ENCODE measurements at places on chromosomes 1 and 21.

DNA sequence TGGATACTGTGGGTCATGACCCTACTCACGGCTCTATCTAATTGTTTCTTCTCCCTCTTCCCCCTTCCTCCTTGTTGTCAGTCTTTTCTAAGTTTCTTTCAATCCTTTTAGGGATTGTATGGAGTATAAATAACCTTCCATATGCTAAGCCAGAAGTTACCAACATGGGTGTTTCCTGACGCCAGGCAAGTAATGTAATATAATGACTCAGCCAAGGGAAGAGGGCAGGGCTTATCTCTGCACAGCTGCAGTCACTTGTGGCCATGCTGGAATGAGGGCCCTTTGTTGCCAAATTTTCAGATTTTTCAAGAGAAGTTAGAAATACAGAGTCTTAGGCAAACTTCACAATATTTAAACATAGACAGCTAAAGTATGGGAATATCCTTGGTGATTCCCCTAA, 194.6 kb downstream of the ST6GALNAC3 start:
- no peak for DNase-seq

GRCh38 chr1:112099979-112100378, 110.5 kb upstream of the KCND3 start:
- DNase-seq, result no peak

DNA sequence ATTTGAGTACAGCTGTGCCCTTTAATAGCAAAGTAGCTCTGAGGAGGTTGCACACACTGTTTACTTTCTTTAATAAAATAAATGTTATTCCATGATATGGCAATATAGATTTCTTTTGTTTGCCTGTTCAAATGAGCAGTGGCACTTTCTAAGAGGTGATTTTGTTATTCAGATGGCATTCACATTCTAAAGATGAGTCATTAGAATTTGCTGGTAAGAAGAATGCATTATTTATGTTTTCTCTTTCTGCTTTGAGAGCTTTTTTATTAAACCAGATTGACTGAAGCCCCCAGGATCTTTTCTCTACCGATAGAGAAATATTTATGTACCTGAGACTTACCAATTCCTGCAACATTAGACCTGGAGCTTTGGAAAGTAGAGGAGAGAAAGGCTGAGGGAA, 11.2 kb upstream of the LEPR start:
- DNase-seq, result no peak

GRCh38 chr1:54176621-54177327, 23.1 kb downstream of the CYB5RL start:
- DNase-seq, result no peak

- DNase-seq, result no peak
These were observed 995 bp downstream of the ID3 start for GRCh38 chr1:23558140-23558871.

GRCh38 chr1:26125946-26126320, 14.3 kb downstream of the PDIK1L start:
- DNase-seq, result no peak

GRCh38 chr1:53093451-53093754, 31.4 kb downstream of the PODN start:
- no peak for DNase-seq

GRCh38 chr1:223425550-223425949, 32.3 kb downstream of the CCDC185 start:
- no peak for DNase-seq

DNA sequence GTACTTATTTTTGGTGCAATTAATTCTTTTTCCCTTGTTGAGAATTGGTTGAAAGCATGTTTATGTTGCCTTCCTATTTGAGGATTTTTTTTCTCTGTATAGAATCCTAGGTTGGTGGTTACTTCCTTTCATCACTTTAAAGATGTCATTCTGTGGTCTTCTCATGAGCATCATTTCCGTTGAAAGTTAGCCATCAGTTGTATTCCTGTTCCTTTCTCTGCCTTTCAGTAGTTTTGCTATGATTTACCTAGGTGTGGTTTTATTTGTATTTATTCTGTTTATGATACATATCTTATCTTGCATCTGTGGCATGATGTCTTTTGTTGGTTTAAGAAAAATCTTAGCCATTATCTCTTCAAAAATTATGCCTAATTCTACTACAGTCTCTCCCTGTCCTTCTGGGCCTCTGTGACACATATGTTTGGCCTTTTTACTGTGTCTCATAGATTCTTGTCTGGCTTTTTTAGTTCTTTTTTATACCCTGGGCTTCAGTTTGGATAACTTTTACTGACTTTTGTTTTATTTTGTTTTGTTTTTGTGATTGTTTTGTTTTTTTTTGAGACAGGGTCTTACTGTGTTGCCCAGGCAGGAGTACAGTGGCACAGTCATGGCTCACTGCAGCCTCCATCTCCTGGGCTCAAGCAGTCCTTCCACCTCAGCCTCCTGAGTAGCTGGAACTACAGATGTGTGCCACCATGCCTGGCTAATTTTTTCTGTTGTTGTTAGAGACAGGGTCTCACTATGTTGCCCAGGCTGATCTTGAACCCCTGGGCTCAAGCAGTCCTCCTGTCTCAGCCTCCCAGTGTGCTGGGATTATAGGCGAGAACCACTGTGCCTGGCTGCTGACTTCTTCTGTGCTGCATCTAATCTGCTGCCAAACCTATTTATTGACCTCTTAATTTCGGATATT, 24.1 kb downstream of the PTGFRN start:
- peak; percentile 79 for DNase-seq

DNA sequence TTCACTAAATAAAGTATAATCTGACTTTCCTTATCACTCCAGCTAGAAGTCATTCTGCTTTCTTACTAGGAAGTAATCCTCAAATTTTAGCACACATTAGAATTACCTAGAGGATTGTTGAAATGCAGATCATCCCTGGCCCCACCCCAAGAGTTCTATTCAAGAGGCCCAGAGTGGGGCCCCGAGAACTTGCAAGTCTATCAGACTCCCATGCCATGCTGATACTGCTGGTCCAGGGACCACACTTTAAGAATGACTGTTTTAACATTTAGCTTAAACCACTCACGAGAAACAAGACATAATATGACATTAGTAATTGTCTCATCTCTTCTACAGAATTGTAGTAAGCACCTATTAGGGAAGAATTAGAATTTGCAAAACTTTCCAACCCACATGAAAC, 7.7 kb upstream of the SYNJ1 start:
- DNase-seq, result no peak

- DNase-seq, result no peak
These were observed 34.0 kb upstream of the ADGRL4 start for GRCh38 chr1:79040424-79041082.

DNA sequence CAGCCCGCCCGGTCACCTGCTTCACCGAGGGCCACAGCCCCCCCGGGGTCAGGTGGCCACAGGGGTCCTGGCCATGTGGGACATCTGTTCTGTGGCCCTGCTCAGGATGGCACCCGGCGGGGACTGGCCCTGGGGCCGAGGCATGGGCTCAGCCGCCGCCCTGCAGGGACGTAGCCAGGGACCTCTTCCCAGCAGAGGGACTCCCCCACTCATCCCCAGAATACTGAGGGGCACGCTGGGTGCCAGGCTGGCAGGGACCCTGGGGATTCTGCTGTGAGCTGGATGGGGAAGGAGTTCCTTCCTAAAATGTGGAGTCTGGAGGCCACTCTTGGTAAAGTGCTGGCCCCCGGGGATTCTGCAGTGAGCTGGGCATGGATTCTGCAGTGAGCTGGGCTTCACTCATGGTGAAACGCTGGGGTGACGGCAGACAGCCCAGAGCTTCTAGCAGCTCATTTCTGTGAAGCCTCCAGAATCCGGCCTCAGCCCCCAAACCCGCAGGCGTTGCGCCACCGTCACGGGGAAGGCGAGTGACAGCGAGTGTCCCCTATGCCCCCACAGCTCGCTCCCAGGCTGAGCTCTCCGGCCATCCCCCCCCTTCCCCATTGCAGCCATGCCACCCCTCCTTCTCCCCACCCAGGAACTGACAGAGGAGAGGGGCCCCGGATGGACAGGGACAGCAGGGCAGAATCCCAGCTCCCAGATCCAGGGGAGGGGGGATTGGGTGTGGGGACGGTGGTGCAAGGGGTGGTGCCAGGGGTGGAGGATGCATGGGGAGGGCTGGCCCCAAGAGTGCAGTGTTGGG, 1.4 kb downstream of the ITGB2 start:
- no peak for DNase-seq

DNA sequence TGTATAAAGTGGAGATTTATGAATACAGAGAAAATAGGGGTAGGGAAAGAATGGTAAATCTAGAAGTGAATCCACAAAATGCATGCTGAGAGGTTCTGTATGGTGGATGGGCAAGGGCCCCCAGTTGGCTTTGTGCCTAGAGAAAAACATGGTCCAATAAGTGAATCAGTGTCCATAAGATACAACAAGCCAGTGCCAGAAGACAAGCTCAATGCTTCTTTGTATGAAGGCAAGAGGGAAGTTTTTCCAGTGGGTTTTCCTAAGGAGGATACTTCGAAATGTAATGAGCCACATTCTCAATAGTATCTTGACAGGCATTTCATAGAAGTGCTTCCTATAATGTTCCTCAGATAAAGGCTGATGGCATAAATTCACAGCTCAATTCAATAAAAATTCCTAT, 169.4 kb upstream of the HMCN1 start:
- no peak for DNase-seq

All from central memory CD4-positive, alpha-beta T cell (primary cell).